ENCODE measurements at places on chromosomes 4 and X.
A peak's percentile ranks its signal among the peaks of the same experiment; 100 is the strongest.

DNA sequence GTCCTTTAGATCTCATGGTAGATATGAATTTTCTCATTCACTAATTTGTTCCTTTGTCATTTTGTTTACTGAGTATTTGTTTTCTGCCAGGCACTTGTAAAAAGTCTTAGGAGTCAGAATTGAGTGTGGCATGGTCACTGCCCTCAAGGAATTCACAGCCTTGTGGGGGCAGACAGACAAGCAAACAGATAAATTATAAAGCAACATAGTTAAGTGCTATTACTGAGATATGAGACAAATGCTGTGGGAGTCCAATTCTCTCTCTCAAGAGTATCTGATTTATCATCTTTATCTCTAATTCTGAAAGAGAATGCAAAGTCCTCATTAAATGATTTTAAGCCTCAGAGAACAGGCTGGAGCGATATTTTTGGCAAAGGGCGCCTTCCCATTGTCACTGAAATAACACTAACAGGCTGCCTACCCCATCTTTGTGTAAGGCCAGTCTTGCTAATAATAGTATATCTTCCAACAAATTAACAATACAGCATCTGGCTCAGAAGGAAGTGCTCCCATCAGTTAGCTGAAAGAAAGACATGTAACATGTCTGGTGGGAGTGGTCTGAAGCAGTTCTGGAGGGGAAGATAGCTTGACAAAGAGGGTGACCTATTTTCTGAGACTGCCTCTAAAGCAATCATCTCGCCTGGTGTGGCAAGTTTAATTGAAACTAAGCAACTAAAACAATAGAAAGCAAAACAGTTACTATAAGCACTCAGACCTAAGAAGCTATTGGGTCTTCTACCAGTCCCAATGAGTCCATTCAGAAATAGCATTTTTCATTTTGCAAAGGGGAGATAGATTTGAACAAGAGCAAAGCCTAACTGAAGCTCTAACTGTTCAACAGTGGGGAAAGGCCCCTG lies 61.5 kb upstream of the AMOT start:
- no peak for DNase-seq

- DNase-seq: no peak
Measured at GRCh38 chr4:94454405-94454804, 2.7 kb downstream of the PDLIM5 start.

DNA sequence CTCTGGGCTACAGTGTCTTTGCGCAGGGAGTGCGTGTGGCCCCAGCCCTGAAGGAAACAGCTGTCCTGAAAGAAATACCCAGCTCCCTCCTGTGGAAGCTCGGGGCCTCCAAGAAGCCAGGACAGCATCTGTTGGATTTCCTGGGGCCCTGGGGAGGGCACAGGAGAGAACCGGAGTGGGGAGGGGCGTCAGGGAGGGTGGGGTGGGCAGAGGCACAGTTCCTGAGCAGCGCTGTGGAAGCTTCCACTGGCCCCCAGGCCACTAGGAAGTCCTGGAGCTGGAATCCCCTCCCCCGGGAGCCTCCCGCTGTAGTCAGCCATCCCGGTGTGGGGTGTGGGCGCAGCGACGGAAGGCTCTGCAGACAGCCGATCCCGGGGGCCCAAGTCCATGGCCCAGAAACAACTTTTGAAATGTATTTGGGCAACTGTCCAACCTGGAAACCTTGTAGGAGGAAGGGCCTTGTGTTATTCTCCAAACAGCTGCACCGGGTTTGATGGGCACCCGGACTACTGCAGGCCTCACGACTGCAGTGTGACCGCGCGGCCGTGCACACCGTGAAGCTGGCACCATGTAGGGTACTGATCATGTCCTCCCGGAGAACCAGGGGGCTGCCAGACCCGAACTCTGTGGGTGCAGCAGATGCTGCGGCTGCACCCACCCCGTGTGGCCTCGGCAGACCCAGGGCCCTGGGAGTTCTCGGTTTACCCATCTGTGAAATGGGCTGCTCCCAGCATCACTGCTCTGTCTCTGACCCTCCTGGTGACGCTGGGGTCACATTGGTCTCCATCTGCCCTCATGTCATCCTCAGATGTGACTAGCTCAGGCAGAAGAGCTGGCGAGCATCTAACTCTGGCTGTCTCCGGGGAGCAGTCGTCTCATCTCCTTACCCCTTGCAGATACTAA lies 68.5 kb upstream of the HMX1 start:
- no peak for DNase-seq

DNA sequence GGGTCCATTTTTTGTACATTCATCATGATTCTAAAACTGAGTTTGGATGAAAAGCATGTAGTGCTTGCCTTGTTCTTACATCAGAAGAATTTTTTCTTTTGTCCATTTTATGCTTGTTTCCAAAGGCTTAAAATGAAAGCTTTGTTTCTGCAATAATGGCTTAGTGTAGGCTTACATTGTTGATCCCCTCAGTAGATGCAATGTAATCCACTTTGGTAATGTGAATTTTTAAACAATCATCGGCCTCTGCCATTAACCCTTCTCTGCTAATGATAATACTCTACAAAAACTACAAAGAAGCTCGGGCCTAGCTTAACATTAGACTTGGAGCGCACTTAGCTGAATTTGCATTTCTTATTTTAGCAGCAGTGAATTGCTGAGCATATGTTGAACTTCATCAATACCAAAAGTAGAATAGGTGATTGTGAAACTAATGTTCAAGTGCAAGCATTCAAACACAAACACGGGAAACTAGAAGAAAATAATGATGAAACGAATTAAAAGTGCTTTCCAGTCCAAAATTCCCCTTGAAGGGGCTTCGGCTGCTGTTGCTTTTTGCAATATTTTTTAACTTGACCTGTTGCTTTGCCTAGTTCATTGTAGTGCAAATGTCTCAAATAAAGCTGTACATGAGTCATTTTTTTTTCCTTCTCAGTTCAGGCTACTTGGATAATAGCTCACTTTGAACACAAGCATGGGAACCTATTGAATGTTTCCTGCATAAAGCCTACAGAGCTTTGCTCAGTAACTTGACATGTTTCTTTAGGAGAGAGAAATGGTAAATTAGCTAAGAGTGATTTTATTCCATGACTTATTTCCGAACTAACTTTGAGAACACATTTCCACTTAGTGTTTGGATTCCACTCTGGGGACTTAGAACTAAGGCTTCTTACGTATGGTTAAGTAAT lies 66.5 kb downstream of the SLIT2 start:
- DNase-seq: no peak

DNA sequence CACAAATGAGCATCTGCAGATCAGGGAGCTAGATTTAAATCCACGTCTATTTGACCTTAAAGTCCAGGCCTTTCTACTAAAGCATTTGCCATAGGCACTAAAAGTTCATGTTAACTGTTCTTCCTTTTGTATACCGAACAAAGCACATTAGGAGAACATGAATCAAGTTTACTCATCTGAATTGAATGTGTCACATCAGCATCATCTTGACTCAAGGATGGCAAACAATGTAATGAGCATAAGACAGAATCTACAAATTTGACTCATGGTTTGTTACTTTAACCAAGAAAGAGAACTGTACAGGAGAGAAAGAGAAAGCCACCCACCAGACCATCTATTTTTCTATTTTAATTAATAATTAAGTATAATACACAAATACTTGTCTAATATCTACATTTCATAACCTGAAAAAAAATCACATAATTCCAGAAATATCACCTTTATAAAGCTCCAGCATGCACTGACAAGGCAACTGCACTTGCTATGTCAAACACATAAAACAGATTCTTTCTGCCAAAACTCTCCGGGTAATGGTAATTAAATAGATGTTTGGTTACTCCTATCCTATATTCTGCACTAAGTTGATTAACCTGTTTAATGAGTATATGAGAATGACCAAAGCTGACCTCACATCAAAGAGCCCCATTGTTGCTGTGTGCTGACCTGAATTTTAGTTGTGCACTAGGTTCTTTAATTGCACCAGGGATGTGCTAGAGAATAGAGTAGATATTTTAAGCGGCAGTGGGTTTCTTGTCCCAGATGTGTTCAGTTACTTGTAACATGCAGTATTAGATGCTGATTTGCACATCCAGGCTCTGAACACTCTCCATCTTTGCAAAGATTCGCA lies 42.5 kb upstream of the LEF1 start:
- DNase-seq: no peak

DNA sequence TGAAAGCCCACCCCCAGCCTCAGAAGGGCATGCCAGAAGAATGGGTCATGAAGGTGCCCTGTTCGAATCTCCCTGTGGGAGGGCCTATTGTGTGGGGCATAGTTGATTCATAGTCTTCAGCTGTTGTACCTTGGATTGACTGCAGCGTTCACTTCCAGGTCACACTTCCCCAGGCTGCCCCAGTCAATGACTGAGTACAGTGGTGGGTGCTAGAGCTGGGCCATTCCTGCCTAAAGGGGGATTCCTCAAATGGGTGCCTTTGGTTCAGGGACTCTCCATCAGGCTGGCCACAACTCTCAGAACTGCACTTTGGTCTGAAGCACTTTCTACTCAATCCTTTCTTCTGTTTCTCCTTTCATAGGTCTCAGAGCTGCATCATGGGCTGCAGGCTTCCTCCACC lies 35.0 kb upstream of the RASGEF1B start:
- DNase-seq: no peak

DNA sequence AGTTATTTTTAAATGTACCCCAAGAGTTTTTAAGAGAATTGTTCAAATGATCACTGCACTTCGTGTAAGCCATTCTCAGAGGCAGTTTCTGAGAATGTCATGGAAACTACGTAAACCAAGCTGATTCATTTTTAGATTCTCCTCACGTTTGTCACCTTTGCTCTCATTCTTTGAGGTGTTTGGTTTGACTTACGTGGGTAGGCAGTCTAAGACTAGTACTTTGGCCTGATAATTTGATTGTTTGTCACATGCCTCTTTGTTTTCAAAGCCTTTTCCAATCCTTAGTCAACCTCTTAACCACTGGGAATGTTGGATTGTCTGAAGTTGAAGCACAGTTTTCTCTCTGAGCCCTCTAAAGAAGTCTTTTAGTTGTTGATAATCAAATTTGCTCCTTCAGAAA lies 10.5 kb downstream of the SEPTIN11 start:
- DNase-seq: no peak

DNA sequence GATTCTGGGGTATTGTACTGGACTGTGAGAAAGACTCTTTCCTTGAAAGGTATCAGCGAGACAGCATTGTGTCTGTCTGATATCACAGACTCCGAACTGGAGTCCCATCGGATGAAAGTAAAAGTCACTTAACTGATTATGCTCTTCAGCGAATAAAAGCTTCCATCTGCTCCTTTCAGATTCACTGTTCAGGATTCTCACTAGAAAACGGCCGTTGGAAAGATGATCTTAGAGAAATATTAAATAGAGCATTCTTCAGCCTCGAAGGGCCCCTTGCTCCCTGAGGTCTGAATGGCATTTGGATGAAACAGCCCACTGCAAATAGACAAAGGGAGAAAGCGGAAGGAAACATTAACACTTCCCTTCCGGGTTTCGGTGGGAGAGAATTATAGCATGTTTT lies 416.2 kb upstream of the PRKX start:
- no peak for DNase-seq

GRCh38 chr4:168794881-168795280 lies 215.2 kb downstream of the CBR4 start:
- no peak for DNase-seq

GRCh38 chr4:188869581-188869980 lies 730.3 kb downstream of the TRIML1 start:
- no peak for DNase-seq

GRCh38 chr4:113223001-113223400 lies 173.5 kb downstream of the ANK2 start:
- DNase-seq: peak; percentile 41

- no peak for DNase-seq
Measured at GRCh38 chr4:173247321-173247720, 78.7 kb downstream of the GALNT7 start.

DNA sequence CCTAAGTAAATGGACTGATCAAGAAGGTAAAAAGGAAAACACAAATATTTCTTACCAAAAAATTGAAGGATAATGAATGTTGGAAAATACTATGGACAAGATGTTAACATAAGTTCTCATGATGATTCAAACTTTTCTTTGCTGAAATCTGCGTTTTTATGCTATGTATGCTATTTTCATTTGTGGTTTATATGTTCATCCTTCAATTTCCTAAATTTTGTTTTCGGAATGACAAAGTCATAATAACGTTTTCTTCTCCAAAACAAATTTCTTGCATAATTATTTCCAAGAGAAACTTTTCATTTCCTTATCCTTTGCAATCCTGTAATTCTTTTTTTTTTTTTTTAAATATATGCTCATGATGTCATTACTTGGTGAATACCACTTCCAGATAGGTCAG lies 7.8 kb downstream of the PF4V1 start:
- no peak for DNase-seq

DNA sequence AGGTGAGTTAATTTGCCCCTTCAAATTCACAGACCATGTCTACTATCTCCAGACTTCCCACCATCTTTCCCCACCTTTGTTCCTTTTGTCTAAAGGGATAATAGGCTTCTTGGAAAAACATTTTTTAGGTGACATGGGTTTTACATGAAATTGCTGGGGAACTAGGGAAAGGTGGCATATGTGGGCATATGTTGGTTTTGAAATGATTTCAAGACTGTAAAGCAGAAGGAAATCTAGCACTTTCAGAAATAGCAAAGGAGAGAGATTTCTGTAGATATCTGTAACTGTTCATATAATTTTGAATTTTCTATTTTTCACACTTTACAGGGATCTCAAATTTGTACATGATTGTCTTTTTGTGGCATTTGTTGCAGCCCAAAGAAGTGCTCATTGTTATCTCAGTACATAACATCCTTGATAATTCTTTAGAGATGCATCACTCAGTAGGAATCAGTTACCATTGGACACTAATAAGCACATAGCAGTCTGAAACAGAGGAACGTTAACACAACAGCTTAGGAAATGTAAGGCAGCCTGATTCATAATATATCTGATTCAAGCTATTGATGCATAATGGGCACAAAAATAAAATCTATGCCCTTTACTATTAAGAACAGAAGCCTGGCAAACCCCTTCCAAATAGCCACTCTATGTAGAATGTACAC lies 659.7 kb downstream of the CENPC start:
- DNase-seq: no peak

- DNase-seq: no peak
Measured at GRCh38 chr4:22482250-22483127, 33.4 kb downstream of the ADGRA3 start.

DNA sequence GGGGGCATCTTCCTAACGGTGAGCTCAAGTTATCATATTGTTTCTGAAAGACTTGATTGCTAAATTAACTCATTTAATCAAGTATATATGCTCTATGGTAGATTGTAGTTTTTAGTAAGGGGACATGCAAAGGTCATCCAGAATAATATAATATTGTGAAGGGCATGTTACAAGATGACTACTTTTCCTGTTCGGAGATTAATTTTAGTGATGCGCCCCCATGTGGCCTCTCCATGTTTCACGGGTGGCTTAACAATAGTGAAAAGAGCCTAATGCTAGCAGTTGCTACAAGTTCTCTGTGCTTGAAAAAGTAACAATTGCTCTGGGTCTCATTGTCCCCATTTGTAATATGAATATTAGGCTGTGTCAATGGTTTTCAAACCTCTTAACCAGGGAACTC lies 12.2 kb downstream of the SMPX start:
- no peak for DNase-seq

DNA sequence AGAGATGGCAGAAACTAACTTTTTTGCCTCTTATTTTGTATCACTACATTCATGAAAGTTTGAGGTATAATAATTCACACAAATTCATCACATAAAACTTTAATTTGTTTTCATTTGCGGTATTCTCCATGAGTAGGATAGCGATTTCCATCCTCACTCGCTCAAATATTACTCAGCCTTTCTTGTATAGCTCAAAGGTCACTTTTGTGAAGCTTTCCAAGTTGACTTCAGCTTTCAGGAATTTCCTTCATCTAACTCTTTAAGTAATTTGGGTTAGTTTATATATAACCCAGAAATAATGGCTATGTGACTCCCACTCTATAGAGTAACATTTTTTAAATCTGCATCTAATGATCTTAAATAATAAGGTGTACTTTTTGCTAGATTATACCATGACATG lies 314.4 kb downstream of the IL1RAPL1 start:
- DNase-seq: no peak

All from GM04503 (cell line).